ENCODE measurements at places on chromosomes 5 and 9.

DNA sequence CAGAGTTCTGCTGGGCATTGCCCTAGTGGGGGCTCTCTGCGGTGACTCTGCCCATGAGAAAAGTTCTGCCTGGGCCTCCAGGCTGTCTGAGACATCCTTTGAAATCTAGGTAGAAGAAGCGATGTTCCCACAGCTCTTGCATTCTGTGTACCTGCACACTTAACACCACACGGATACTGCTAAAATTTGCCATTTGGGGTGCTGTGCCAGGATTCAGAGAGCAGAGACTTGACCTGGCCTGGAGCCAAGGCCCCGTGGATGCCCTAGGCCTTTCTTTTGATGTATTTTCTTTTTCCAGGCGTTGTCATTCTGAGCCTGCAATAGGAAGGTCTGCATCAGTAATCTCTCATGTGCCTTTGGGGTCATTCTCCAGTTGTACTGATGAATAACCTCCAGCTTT lies 89.3 kb upstream of the IL12B start:
- DNase-seq: no peak

- DNase-seq: no peak
These were observed 24.3 kb upstream of the SPEF2 start for GRCh38 chr5:35593338-35593737.

DNA sequence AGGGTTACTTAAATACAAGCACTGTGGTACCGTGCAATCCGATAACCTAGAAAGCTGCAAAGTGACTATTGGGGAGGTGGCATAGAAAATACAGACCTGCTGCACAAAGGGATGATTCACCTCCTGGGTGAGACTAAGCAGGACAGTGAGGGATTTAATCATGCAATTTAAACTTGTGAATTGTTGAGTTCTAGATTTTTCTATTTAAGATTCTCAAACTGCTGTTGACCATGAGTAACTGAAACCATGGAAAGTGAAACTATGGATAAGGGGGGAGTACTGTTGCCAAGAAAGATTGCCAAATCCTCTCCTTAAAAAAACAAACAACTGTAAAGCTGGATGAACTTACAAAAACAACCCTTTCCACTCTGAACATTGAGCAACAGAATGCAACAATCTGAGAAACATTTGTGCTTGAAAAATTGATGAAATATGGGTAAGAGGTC lies 61.5 kb upstream of the NUDT12 start:
- DNase-seq: no peak

DNA sequence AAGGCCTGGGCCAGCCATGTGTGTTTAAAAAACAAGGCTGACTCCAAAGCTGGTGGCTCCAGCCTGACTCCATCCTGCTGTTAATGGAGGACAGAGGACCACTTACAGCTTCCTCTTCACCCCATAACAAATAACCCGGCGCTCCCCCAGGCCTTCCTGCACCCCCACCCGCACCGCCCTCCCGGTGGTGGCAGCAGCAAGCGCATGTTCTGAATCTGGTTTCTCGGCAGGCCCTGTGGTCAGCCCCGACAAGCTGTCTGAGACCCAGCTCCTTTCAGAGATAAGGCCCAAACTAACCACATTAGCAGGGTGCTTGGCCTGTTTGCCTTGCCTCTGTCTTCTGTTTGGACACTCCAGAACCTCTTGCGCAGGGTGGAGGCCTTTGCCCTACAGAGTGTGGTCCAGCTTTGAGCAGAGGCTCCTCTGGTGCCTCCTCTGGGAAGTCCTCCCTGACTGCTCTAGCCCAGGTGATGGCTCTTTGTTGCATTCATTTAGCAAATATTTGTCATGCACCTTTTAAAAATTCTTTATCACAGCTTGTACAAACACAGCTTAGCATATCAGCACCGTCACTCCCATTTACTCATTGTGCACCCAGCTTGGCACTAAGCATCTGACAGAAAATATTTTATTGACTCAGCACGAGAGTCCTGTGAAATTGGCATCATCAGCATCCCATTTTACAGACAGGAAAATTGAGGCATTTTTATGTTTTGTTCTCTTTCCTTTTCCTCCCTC lies 78.4 kb downstream of the NDFIP1 start:
- no peak for DNase-seq

DNA sequence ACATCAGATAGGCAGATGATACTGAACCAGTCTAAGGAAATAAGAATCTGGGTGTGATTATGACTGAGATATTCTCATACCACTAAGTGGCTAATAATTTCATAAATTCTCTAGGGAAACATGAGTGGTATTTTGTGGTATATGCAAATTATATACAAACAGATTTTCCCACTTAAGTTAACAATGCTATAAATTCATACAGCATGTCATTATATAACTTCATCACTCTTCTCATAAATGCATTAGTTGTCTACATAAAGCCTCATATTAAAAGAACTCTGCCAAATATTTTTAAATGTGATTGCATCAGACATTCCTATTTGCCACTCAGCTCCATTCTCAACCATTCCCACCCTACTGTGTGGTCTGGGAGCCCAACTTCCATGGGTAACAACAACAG lies 226.5 kb downstream of the TLE1 start:
- no peak for DNase-seq

GRCh38 chr5:159050316-159051143 lies 49.2 kb downstream of the EBF1 start:
- DNase-seq: no peak

- DNase-seq: peak; percentile 14
These were observed 124.5 kb downstream of the EGFLAM start for GRCh38 chr5:38382898-38383297.

- peak; percentile 46 for DNase-seq
These were observed 29.6 kb upstream of the UBAC1 start for GRCh38 chr9:135990468-135991429.

- DNase-seq: no peak
These were observed 75.4 kb upstream of the ITGA1 start for GRCh38 chr5:52712354-52712753.

DNA sequence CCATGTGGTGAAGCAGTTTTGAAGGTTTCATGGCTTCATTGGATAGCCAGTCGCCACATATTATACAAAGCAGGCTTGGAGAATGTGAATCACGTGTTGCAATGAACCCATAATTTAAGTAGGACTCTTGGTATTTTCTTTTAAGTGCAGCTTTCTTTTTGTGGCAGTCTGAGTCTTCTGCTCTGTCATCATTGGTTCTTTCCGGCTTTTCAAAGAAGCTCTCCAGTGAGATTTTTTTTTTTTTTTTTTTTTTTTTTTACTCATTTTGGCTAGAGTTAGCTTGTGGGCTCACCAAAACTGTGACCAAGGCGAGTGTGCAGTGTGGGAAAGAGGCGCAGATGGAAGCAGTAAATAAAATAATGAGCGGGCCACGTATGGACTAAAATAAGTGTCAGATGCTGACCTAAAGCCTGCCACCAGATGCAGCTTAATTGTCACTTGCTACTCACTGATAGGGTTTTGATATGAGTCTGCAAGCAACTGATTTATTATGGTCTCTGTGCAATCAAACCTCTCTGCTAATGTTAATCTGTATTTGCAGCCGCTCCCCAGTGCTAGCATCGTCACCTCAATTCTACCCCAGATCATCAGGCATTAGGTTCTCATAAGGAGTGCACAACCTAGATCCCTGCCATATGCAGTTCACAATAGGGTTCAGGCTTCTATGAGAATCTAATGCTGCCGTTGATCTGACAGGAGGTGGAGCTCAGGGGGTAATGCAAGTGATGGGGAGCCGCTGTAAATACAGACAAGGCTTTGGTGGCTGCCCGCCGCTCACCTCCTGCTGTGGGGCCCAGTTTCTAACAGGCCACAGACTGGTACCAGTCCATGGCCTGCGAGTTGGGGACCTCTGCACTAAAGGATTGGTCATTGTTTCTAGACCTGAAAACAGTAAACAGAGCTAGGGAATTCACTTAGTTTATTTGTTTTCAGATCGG lies 45.5 kb upstream of the LARP1 start:
- no peak for DNase-seq

DNA sequence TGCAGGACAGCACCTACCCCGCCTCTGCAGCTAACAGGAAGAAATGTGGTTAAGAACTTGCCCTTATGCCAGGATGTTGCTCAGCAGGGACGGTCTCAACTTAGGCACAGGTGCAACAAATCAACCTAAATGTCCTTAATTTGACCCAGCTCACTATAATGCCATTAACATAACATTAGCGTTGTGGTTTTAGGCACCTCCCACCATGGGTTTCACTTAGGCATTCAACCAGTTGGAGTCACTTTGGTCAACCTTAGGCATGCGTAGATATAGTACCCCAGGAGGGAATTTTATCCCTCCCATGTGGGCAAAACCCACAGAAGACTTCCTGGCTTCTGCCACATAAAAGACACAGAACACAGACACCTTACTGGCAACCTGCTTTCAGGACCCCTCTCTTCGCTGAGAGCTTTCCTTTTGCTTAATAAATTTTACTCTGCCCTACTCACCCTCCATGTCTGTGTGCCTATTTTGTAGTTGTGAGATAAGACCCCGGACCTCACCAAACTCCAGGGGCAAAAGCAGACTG lies 8.7 kb upstream of the ERAP1 start:
- DNase-seq: no peak

GRCh38 chr5:77882670-77883257 lies 106.6 kb upstream of the TBCA start:
- no peak for DNase-seq

GRCh38 chr5:97388794-97389193 lies 205.7 kb upstream of the RIOK2 start:
- DNase-seq: no peak

- no peak for DNase-seq
These were observed 6.9 kb downstream of the OTULIN start for GRCh38 chr5:14671414-14671813.

- no peak for DNase-seq
These were observed 789 bp downstream of the DOK3 start for GRCh38 chr5:177508837-177509236.

GRCh38 chr9:101130054-101130453 lies 101.5 kb downstream of the PLPPR1 start:
- no peak for DNase-seq

DNA sequence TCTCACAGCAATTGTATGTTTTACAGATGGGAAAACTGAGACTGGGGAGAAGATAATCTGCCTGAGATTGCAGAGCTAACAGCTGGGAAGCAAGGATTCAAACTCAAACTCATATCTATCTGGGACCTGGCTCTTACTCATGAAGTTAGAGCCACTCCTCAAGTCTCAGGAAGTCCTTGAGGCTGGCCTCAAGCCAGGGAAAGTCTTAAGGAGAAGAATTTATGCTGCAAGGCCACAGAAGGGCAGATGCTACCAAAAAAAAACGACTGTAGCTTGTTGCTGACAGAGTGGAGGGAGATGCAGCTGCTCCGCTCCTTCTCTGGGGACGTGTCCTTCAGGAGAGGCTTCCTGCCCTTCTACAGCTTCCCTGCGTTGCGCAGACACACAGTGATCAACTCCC lies 39.8 kb downstream of the BARHL1 start:
- DNase-seq: no peak

DNA sequence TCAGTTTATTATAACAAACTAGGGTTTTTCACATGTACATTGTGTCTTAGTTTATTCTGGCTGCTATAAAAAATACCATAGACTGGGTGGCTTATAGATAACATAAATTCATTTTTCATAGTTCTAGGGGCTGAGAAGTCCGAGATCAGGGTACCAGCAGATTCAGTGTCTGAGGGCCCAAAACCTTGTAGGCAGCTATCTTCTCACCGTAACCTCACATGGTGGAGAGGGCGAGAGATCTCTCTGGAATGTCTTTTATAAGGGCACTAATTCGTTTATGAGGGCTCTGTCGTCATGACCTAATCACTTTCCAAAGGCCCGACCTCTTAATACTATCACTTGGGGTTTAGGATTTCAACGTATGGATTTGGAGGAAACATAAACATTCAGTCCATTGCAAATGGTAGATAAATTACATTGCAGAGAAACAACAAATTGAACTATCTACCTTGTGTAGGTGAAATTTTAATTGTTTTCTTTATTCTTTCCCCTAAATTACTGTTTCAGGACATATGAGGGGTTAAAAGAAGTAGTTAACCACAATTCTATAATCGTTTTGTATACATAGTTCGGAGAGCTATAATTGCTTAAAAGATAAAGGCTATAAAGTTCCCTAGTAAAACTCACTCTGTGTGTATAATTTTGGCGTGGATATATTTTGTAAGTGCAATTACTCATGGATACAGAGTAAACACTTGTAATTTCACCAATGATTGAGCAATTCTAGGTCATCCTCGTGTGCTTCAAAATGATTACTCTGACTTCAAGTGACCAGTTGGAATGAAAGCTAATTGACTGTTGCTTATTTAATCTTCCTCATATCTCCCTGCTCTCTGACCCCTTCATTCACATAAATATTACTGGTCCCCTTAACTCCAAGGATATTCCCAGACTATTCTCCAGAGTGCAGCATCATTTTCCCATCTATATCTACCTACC lies 247.5 kb upstream of the TMEM161B start:
- DNase-seq: no peak

DNA sequence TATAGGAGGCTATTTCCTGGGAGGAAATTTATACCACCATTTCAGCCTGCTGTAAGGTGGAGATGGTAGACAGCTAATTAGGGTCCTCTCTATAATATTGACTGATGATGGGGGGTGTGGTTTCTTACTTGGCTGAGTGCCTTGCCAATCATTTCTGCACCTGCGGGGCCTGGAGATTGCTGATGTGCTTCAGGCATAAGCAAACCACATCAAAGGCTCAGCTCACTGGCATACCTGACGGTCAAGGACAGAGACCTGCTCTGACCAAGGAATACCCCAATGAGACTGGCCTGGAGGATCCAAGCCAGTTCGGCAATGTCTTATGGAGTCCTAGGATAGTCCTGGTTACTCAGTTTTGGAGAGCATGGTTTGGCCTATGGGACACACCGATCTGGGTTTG lies 29.5 kb downstream of the ANKH start:
- DNase-seq: no peak

DNA sequence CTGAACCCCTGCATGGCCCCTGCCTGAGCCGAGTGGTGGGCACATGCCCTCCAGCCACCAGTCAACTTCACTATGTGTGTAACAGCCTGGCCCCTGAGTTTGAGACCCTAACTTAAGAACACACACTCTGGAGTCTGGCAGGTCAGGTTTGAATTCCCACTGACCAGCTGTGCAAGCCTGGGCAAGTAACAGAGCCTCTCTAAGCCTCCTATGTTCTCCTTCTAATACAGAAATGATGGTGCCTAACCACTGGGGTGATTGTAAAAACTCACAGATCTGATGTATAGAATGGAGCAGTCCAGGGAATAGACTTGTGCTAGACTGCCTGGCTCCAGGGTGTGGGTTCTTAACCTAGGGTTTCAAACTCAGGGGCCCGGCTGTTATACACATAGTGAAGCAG lies 16.7 kb upstream of the AKNA start:
- DNase-seq: no peak
